Right atrium auricular region (tissue), 2 donors: ENCODE measurements at places on chromosomes 1 and 21. TPM values are rescaled to one million over a fixed set of nuclear protein-coding genes. Genes with fewer than 3 reads are reported as not detected.

DNA sequence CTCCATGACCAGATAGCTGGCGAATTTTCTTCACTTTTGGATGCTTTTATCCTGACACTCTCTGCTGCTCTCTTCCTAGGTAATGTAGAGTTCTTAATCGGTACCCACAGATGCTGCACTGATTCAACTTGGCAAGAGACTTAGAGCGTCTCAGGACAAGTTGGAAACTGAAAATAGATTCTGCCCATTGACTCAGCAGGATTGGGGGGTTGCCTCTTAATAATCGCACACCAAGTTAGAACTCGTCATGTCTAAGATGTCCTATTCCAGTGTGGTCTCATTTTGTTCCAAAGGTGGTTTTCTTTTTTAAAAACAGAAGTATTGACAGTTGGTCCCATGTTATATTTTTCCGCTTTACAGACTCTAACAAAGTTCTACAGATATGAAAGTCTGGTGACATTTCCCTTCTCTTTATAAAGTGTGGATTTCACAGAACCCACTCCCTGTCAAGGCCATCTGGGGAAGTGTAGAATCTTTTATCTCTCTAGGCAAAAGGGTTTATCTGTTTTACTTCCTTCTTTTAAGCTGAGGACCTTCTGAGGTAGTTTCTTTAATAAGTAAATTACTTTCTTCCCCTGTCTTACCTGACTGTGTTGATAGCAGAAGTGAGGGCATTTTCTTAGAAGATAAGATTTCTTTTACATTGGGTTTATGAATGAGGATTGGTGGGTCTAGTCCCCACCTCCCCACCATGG is 12.1 kb upstream of the DIPK1A start:
- DNase-seq = no peak

DNA sequence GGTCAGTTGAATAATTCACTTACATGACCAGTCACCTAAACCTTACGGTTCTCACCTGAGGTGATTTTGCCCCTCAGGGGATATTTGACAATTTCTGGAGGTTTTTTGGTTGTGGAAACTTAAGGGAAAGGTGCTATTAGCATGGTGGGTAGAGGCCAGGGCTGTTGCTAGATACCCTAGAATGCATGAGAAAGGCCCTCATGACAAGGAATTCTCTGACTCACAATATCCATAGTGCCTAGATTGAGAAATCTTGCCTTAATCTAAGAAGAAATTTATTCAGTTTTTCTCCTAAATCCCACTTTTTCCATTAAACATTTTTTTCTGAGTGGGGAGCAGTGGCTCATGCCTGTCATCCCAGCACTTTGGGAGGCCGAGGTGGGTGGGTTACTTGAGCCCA is 119.7 kb downstream of the TGFB2 start:
- no peak for DNase-seq

DNA sequence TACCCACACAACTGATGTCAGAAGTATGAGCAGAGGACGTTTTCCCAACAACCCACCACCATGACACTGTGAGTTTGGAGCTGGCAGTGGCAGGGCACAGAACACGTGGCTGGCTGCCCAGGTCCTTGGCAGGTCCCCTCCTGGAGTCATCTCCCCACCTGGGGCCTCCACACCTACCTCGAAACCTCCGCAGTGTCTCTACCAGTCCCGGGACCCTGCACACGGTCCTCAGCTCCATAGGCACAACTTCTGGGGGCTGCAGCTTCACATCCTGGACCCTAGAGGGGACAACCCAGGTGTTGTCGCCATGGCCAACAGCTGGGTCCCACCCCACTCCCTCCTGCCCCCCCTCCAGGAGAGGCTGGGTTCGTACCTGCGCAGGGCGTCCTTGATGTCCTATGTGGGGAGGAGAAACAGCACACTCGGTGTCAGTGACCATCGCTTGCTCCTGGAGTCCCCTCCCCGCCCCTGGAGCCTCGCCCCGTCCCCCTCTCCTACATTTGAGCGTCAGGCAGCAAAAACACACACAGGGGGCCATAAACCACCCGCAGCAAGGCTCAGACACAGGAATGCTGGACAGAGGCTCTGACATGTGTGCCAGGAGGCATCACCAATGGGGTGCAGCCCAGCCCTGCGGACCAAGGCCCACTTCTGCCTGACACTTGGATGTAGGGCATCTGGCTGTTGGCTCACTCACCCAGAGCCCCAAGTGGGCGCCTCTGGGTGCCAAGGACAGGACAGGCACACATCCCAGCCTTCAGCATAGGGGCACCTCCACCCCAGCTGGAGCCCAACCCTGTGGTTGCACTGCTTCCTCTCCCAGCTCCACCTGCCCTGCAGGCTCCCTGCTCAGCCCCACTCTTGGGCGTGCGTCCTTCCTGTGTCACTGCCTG is 9.6 kb downstream of the TRIM11 start:
- DNase-seq = no peak

GRCh38 chr1:245686006-245686405 is 531.2 kb downstream of the KIF26B start:
- DNase-seq = no peak

DNA sequence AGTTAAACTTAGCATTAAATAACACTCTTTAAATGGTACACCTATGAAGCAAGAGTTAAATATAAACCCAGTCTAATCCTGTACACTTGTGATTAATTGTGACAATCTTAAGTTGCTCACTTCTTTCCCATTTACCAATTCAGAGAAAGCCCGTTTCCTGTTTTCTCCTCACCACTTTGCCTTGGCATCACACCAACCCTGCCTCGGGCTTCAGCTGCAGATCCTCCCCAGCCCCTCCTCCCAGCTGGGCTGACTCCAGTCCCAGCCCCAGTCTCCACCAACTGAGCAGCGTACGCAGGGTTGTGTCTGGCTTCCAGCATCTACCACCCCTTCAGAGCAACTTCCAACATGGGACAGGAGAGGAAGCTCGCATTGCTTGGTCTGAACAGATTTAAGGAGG is 4.1 kb downstream of the PYCR2 start:
- peak; percentile 64 for DNase-seq

GRCh38 chr1:183580281-183580682 is 10.0 kb downstream of the NCF2 start:
- no peak for DNase-seq

- DNase-seq = no peak
These were observed 24.2 kb downstream of the CC2D1B start for GRCh38 chr1:52341655-52342260.

- no peak for DNase-seq
These were observed 4.0 kb downstream of the TFF3 start for GRCh38 chr21:42311160-42311559.

- DNase-seq = no peak
These were observed 144.2 kb downstream of the HIVEP3 start for GRCh38 chr1:41774471-41774990.

DNA sequence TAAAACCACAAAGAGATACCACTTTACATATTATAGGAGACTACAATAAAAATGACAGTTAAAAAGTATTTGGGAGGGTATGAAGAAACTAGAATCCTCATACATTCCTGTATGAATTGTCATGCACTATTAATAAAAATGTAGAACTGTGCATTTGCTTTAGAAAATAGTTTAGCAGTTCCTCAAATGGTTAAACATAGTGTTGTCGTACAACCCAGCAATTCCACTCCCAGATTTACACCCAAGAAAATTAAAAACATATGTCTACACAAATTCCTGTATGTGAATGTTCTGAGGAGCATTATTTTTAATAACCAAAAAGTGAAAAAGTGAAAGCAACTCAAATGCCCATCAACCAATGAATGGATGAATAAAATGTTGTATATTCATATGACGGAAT is 23.1 kb upstream of the PDE4B start:
- no peak for DNase-seq

DNA sequence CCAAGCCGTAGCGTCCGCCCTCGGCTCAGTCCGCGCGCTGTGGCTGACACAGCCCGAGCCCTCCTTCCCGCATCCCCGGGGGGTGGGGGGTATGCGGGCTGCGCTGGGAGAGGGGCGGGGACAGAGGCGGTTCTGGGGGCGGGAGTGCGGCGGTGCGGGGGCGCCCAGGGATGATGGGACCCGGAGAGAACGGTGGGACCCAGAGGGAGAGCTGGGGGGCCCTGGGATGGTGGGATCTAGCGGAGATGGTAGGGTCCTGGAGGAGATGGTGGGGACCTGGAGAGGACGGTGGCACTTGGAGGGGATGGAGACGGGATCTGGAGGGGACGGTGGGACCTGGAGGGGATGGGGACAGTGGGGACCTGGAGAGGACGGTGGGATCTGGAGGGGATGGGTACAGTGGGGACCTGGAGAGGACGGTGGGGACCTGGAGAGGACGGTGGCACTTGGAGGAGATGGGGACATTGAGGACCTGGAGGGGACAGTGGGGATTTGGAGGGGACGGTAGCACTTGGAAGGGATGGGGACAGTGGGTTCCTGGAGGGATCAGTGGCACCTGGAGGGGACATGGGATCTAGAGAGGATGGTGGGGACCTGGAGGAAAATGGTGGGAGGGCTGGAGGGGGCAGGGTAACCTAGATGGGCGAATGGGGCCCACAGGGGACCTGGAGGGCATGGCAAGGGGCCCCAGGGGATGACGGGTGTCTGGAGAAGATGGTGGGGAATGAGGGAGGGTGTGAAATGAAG is 477 bp downstream of the SNAP47 start:
- DNase-seq = no peak

Gene BEND5
- total RNA-seq = 2.8 TPM

Gene HPCAL4
- total RNA-seq = 1.3 TPM

Gene NBPF11
- 1.9 TPM for total RNA-seq

Gene OLIG2
- not detected for total RNA-seq

Gene HEYL
- total RNA-seq = 28.1 TPM
